NCI-H526 treated with DMSO at 0.1 percent for 48 hours (cell line): ENCODE measurements at places on chromosomes 4 and X.

- no peak for DNase-seq
Observed at GRCh38 chr4:182042945-182043344, 200.3 kb upstream of the TENM3 start.

DNA sequence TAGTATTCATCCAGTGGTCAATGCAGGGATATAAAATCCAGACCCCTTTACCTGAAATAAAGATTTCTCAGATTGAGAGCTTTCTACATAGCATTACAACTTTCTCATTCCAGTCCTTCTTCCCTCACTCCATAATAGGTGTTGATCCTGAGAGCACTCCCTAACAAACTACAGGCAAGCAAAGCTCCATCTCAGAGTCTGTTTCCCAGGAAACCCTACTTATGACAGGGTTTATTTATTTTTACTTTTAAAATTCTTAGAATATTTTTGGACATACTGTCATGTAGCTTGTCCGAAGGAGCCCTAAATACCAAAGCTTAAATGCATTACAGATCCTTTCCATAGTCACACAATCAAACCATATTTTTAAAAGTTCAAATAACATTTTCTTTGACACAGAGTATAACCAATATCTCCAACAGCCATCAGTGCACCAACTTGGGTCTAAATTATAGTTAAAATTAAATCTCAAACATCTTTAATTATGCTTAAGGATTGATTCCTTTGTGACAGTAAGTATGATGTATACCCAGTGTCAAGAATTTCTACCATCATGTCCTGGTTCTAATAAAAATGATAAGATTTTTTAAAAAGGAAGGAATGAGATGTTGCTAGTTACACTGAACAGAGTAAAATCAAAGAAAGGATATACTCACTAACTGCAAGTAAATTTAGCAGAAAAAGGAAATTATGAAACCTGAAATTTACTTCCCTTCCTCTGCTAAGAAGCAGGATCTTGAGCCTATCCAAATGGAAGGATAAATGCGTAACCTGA, 580.4 kb upstream of the ADGRL3 start:
- no peak for DNase-seq

- DNase-seq, result no peak
Observed at GRCh38 chrX:10450229-10450958, 170.0 kb downstream of the MID1 start.

GRCh38 chr4:110487873-110488272, 11.9 kb downstream of the ENPEP start:
- DNase-seq, result no peak

- no peak for DNase-seq
Observed at GRCh38 chr4:159542296-159542695, 439.4 kb downstream of the RAPGEF2 start.

DNA sequence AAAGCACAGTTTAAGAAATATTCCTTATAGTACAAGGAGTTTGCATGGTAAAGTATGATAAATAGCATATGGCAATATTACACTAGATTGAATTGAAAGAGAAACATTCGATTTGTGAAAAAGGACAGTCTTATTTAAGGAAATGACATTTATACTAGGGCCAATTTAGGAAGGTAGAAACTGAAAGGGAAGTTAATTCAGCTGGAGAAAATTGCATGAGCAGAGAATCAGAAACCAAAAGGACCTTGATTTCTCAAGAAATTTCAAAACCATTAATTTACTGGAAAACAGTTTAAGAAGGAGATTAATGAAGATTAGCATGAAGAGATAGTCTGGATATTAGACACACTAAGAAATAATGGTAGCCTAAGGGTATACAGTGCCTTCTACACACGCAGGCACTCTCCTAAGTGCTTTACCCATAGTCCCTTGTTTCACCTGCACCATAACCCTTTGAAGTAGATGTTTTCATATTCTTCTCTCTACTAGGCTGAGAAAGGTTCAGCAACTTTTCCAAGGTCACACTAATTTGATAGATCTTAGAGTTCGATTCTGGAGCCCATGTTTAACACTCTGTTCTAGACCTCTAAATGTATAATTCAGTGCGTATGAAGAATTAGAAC, 259.1 kb upstream of the SLIT2 start:
- no peak for DNase-seq

GRCh38 chr4:169282429-169283113, 11.8 kb upstream of the SH3RF1 start:
- no peak for DNase-seq

GRCh38 chrX:132188175-132188574, 31.1 kb downstream of the RAP2C start:
- peak; percentile 2 for DNase-seq

DNA sequence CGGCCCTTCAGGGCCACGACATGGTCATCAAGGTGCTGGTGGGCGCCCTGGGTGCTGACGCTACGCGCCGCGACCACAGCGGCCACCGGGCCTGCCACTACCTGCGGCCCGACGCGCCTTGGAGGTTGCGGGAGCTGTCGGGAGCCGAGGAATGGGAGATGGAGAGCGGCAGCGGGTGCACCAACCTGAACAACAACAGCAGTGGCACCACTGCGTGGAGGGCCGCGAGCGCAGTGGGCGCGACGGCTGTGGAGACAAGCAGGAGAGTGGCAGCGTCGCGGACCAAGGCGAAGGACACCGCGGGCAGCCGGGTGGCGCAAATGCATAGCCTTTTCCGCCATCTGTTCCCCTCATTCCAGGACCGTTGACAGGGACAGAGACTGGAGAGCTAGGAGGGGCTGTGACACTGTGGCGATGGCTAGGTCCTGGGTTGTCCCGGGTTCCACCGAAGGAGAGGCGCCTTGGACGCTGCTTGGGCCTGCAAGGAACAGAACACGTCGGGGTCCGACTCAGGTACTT, 919 bp downstream of the SOWAHD start:
- no peak for DNase-seq

- no peak for DNase-seq
Observed at GRCh38 chr4:26418850-26419249, 71.4 kb downstream of the CCKAR start.

DNA sequence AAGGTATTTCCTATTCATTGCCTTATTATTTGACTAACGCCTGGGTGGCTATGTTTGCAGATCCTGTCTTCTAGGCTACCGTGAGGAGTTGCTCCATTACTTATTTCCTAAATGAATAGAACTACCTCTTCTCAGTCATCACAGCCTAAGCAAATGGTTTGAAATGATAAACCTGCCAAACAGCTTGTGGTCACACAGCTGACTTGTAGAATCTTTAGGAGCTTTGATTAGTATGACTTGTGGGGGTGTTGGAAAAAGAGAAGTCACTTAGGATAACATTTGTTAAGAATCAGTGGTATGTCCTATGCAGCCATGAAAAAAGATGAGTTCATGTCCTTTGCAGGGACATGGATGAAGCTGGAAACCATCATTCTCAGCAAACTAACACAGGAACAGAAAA, 169.3 kb downstream of the PPARGC1A start:
- no peak for DNase-seq

GRCh38 chr4:77538574-77539157, 67.0 kb upstream of the CXCL13 start:
- no peak for DNase-seq

DNA sequence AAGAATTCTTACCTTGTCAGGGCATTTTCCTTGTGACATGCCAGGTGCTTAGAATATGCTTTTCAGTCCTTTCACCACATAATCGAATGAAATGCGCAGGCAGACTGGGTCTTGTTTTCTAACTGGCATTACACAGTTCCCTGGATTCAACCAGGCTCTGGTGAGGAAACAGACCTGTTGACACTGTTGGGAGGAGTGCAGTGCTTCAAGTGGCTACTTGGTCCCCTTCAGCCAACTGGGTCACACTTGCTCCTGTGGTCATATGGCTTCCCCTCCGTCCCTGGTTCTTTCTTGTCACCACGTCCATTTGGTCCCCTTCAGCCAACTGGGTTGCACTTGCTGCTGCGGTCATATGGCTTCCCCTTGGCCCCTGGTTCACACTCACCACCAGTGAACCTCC, 9.7 kb downstream of the SMIM20 start:
- no peak for DNase-seq

GRCh38 chr4:141169391-141169790, 36.1 kb upstream of the RNF150 start:
- no peak for DNase-seq

DNA sequence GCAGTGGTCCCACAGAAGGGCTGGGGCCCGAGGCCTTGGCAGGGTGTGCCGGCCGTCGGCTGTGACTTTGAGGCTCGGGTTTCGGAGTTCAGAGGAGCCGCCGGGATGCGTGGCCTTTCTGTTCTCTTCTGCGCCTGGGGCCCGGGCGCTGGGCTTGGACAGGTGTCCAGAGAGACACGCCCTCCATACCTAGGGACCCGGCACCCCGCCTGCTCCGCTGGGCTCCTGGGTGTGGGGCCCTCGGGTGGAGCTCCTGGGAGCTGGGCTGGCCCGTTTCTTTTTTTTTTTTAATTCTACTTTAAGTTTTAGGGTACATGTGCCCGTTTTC, 11.3 kb downstream of the FGFRL1 start:
- DNase-seq, result no peak
